Central memory CD4-positive, alpha-beta T cell (primary cell): ENCODE measurements at places on chromosomes 2 and 18.
A peak's percentile ranks its signal among the peaks of the same experiment; 100 is the strongest.

DNA sequence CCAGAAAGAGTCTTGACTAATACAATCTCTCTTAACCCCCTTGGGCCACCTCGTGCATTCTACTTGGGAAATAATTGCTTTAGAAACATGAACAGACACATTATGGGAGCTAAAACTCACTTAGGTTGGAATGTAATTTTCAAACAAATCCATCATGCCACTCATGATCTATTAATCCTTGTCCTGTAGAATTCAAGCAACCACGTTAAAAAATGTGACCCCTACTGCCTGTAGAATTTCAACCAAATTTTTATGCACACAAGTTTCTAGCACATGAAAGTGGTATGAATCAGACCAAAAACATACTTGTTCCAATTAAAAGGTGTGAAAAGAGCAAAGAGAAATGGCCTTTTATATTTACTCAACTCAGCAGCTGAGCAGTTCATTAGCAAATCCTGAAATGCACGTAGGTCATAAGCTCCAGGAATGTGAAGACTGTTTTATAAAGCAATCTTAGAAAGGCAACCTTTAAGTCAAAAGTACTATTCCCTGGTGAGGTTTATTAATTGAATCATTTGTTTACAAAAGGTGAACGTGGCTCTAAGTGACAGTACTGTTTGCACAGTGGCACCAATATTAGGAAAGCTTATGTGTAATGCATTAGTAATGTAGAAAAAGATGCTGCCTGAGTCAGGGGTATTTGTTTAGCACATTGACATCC is 459.4 kb upstream of the UBE2E3 start:
- DNase-seq = no peak

- no peak for DNase-seq
Measured at GRCh38 chr2:219658874-219659273, 31.4 kb downstream of the SLC4A3 start.

DNA sequence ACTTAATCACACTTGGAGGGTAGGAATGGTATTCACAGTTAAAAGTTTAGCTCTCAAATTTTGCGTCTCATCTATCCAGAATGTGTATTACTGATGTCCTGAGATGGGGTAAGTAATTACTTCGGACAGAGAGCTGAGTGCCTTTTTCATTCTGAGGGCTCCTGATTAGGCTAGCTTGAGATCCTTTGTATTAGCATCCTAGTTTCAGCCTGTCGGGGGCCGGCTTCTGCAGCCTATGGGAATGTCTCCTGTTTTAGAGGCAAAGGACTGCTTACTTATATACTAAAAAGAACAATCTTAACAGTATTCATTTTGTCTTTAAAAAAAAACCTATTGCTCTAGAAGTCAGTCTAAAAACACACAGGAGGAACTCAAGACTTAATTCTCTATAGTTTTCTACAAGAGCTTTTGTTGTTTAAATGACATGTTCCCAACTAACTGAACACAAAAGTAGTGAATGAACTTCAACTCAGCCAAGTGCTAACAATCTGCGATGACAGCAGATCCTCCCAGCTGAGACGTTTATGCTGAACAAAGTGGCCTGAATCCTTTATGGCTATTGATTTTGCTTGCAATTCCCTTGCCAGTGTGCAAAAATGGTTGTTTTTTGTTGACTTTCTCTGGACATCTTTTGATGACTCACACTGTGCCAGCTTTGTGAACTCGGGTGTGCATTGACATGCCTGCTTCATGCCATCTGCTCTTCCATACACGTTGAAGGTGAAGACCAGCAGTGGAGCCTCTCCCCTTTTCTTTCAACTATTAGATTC is 118.7 kb downstream of the LYPD6B start:
- DNase-seq = no peak

DNA sequence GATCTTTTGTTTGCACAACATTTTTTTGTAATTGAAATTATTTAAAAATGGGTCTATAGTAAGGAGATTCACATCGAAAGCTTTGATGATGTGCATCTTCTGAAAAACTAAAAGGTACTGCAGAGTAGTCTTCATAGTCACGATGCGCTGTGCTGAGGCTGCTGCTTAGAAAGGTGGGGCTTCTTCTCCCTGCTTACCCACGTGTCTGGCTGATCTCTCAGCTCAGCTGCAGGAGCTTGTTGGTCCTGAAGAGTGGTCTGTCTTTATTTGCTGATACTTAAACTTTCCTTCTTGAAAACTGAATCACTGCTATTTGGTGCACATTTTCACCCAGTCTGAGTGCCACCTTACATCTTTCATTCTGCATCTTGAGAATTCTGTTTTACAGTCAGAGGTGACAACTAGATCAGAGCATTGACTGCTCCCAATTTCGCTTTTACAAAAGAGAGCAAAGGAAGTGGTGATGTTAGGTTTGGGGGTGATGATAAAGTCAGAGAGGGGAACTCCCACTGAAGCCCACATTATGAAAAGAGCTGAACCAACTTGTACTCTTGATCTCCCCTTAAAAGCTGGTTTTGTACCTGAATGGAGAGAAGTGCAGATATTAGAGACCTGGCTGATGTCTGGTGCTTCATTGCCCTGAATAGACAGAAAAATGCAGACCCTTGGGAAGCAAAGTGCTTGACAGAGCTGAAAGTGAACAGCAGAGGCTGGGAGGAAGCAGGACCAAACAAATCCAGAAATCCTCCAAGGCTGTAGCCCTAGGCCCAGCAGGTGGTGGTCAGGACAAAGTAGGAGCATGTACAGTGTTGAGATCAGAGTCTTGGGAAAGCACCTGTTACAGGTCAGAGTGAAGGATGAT is 984.5 kb downstream of the TSN start:
- DNase-seq = no peak

- no peak for DNase-seq
Measured at GRCh38 chr2:159202568-159203071, 83.9 kb downstream of the WDSUB1 start.

- no peak for DNase-seq
Measured at GRCh38 chr18:70319187-70319586, 30.3 kb downstream of the SOCS6 start.

DNA sequence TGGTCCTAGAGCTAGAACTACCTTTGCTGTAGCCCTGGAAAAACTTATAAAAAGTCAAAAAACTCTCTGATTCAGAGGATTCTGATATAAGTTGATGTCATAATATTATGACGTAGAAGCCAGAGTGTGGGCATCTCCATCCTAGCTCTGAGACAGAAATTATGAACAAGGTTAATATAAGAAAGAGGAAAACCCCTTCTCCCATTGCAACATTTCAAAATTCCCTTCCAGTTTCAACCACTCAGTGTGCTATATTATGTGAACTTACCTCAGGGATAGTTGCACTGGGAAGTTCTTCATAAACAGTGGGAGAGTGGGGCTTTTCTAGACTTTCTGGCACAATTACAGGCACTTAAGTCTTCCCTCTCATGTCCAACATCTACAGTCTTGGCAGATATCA is 171.6 kb downstream of the PIK3C3 start:
- DNase-seq = no peak

DNA sequence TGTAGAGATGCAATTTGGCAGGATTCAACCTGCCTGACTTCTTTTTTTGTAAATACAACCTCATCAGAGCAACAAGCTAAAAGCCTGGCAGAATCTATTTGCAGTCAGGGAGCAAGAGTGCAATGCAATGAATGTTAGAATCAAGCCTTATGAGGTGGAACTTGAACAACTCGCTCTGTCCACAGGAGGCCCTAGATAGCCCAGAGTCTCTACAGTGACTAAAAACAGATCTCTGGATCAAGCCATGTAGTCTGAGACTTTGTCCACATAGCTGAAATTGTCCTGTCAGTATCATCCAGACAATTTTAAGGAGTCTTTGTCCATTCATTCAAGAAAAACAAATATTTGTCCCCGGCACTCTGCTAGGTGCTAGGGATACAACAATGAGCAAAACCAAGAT is 32.0 kb upstream of the CDK5R2 start:
- no peak for DNase-seq

- DNase-seq = no peak
Measured at GRCh38 chr2:47401789-47402554, 984 bp upstream of the MSH2 start.

- no peak for DNase-seq
Measured at GRCh38 chr2:240435457-240435947, at the start of gene GPC1. Gene GPC1 (plus strand): TSS chr2:240435663. CDS start chr2:240435919, 256 bp downstream.

DNA sequence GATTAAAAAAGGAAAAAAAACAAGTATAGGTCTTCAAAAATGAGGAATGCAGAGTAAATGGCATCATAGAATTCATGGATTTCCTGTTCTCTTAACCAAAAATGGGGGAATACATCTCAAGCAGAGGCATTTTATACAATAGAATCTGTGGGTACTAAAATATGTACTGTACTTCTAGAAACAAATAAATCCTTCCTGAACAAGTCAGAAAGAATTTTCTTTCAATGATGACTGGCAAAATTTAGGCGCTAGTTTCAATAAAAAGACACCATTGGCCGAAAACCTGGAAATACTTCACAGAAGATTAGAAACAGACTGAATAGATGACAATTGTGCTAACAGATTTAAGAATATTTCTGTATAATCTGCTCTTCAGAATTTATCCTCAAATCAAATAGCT is 15.1 kb downstream of the TRAK2 start:
- no peak for DNase-seq

DNA sequence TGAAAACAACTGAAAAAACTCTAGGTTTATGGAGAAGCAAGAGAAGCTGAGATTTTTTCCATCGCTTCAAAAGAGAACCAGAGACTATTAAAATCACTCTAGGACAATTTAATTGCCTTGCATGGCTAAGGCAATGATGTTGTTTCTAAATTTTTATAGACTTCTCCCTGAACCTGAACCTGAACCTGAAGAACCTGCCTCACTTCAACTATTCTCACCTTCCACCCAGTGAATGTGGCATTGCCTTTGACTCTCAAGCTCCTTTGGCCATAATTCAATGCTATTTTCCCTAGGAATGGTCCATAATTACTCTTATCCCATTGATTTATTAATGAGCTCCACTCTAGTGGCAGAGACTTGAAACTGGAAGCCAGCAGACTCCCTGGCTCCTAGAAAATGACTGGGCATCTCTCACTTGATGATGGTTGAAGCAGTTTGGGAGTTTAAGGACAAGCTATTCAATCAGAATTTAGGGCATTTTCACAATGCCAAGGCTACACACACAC is 303.8 kb upstream of the UBE2E3 start:
- no peak for DNase-seq

DNA sequence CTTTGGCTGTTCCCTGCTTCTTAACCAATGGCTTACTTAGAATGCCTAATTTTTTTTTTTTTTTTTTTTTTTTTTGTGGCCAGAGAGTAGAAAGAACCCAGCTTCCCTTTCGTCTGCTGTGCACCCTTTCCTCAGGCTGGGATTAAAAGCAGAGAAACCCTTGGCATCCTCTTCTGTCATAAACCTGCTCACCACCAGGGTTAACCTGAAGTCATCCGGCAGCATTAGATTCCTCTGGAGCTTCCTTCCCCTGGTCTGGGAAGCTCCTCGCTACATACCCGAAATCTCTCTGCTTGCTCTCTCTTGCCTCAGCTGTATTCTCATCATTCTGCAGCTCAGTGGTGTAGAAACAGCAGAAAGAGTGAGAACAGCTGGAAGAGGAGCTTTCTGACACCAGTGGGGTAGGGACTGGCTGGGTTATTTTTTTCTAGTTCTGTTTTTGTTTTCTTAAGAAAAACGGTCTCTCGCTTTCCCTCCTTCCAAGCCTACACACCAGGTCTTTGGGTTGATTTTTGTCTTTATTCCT is 339.0 kb upstream of the MEIS1 start:
- DNase-seq = no peak

- no peak for DNase-seq
Measured at GRCh38 chr2:219569635-219570034, 1.7 kb downstream of the OBSL1 start.

GRCh38 chr18:32091325-32091723 is 350 bp upstream of the RNF138 start:
- no peak for DNase-seq

GRCh38 chr2:235303499-235304291 is 190.1 kb upstream of the AGAP1 start:
- no peak for DNase-seq

DNA sequence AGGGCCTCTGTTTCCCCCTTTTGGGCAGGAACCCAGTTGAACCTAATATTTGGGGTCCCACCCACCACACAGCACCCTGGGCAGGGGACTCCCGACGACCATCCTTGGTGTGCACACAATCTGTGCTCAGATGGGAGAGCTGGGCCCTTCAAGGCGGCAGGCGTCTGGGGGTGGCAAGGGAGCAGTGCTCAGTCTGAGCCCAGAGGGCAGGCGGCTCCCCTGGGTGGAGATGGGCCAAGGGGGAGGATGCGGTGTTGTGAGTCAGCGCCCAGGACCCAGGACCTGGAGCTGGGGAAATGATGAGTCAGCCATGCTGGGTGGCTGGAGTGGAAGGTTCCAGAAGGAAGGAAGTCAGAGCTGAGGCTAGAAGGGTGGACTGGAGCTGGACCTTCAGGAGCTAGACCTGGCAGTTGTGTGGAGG is 3.8 kb downstream of the PROM2 start:
- DNase-seq = no peak

DNA sequence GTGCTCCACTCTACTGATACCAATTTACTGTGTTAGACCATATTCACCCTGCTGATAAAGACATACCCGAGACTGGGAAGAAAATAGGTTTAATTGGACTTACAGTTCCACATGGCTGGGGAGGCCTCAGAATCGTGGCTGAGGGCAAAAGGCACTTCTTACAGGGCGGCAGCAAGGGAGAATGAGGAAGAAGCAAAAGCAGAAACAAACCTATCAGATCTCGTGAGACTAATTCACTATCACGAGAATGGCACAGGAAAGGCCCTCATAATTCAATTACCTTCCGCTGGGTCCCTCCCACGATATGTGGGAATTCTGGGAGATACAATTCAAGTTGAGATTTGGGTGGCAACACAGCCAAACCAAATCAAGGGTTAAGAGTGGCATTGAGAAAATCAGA is 65.2 kb downstream of the LDLRAD4 start:
- no peak for DNase-seq

DNA sequence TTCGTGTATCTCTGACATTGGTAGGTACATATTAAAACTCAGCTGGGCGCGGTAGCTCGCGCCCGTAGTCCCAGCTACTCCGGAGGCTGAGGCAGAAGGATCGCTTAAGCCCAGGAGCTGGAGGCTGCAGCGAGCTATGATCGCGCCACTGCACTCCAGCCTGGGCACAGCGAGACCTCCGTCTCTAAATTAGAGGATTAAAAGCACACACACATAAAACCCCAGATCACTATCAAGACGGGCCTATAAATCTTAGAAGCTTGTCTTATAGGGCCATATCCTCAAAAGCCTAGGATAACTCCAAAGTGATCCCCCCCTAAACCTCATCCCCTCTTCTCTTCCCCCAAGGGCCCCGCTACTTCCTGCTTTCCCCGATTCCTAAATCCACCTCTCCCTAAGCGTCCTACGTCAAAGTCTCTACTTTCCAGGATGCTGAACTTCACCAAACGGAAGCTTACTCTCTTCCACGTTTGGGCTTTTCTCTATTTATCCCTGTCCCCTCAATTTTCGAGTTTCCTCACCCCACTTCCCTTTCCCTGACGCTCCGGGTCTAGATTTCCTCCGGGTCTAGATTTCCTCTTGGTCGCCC is 707 bp downstream of the KRCC1 start:
- DNase-seq = peak; percentile 9

DNA sequence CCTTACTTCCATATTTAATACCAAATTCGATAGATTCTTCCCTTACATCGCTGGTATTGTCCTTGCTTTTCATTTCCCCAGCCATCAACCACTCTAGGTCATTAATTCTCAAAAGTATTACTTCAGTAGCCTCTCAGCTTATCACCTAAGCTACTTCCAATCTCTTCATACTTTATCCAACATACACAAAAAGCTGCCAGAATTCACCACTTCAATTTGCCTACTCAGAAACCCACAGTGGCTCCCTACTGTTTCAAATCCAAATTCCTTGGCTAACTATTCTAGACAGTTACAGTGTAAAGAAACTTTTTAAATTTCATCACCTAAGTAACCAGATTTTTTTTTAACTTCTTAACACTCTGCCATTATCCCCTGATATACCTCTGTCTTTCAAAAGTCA is 4.7 kb downstream of the SLC25A12 start:
- DNase-seq = no peak
